ENCODE measurements at places on chromosomes 11 and 22.

DNA sequence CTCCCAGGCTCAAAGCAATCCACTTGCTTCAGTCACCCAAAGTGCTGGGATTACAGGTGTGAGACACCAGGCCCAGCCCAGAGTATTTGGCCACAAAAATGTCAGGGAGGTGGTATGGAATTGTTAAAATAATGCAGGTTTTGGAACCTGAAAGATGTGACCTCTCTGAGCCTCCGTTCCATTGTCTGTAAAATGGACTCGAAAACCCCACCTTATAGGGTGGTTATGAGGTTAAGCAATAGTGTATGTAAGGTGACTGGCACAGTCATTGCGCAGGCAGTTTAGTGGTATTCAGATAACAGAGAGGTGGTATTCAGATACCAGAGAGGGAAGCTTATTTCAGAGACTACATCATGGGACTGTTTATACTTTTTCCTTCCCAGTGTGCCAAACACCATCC is 52.5 kb upstream of the PRSS23 start:
- DNase-seq, result no peak

GRCh38 chr11:121449626-121450025 is 2.5 kb upstream of the SORL1 start:
- no peak for DNase-seq

DNA sequence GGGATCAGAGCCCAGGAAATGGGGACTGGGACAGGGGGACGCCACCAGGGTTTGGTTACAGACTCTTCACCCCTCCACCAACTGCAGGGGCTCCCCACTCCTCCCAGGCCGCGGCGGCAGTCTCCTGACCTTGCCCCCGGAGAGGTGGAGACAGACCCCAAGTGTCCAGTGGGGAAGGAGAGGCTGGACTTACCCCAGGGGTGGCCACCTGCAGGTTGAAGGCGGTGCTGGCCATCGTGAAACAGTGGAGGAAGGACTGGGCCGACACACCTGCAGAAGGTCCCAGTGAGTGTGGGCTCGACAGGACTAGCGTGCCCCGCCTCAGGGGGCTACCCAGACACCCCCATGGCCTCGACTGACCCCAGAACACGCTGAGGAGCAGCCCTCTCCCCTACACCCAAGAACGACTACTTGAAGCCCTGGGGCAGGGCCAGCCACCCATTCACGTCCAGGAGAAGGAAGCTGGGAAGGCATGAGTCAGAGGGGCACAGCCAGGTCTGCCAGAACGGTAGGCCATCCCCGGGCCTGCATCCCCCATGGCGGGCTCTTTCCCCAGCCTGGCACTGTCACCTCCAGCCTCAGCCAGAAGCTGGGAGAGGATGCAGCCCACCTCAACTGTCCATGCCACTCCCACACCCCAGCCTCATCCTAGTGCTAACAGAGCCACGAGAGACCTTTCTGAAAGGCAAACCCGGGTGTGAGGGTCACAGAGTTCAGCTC is 2.3 kb downstream of the GATD1 start:
- no peak for DNase-seq

DNA sequence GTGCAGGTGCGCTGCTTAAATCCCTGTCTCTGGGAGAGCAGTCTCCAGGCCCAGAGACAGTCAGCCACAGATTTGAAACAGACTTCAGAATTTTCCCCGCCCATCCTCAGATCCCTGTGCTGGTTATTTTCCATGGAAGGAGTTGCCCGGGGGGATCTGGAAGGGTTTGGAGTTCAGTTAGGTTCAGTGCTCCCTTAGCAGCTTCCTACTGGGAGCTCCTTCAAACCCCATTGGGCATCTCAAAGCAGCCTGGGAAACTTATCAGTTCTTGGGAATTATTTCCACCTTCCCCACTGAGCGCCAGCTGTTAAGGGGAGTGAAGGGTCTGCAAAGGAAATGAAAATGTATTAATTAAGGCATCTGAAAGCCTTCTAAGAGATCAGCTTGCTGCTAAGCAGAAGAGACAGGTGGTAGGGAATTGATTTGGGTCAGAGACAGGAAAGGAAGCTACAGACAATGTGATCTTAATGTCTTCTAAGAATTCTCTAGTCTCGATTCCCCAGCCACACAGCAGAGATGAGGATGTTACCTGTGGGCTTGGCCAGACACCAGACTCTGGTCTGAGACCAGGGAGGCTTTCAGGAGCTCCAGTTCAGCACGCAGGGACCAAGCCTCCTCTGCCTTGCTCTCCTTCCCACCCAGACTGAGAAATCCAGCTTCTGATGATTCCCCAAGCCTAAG is 106.2 kb upstream of the TBCEL start:
- DNase-seq, result no peak

GRCh38 chr11:10305262-10305963 is 540 bp downstream of the ADM start:
- DNase-seq, result peak; percentile 52

GRCh38 chr11:121328176-121328966 is 35.8 kb downstream of the SC5D start:
- peak; percentile 32 for DNase-seq

GRCh38 chr22:48868554-48868953 is 959.1 kb downstream of the BRD1 start:
- no peak for DNase-seq

GRCh38 chr11:115903179-115903578 is 399.0 kb upstream of the CADM1 start:
- no peak for DNase-seq

DNA sequence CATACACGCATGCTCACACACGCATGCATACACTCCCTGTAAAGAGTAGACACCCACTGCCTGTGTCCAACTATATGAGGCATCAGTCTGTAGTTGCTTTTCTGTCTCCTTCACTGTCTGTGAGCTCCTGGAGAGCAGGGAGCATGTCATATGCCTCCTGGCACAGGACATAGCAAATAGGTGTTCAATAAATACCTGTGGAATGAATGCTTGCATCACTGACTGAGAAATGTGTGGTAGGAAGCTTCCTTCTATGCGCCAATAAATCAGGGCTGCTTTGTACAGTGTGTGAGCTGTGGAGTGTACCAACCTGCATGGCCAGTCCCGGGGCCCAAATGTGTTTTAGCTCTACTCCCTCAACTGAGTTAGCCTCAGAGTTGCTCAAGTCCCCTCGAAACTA is 37.2 kb upstream of the NAV2 start:
- no peak for DNase-seq

- no peak for DNase-seq
Observed at GRCh38 chr11:37770145-37770544, 1172.1 kb upstream of the RAG2 start.

Measured in stimulated activated CD4-positive, alpha-beta T cell treated with anti-CD3 and anti-CD28 coated beads, Interleukin-15, amount 100 ng/mL, for 24 hours (primary cell).